Cerebellum (tissue), 4 donors: ENCODE measurements at places on chromosomes 4 and X.
A peak's percentile ranks its signal among the peaks of the same experiment; 100 is the strongest.

- DNase-seq = peak; percentile 29
Measured at GRCh38 chr4:6772223-6772928, 10.2 kb upstream of the KIAA0232 start.

- no peak for DNase-seq
Measured at GRCh38 chr4:143183513-143184216, 1.1 kb upstream of the USP38 start.

DNA sequence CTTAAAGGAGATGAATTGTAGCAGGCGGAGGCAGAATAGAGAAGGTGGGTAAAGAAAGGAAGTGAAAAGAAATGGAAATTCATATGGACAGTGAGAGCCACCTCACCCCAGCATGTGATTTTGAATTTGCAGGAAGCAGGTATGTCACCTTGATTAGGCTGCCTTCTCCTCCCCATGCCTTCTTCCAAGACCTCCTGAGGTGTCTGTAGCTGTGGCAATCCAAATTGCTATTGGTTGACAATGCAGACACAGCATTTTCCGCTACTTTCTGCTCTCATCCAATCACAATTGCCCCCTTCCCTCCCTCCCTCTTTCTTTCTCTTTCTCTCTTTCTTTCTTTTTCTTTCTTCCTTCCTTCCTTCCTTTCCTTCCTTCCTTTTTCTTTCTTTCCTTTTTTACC is 38.5 kb downstream of the RAB33B start:
- DNase-seq = peak; percentile 81

- no peak for DNase-seq
Measured at GRCh38 chr4:24266951-24267722, 317.2 kb downstream of the DHX15 start.

DNA sequence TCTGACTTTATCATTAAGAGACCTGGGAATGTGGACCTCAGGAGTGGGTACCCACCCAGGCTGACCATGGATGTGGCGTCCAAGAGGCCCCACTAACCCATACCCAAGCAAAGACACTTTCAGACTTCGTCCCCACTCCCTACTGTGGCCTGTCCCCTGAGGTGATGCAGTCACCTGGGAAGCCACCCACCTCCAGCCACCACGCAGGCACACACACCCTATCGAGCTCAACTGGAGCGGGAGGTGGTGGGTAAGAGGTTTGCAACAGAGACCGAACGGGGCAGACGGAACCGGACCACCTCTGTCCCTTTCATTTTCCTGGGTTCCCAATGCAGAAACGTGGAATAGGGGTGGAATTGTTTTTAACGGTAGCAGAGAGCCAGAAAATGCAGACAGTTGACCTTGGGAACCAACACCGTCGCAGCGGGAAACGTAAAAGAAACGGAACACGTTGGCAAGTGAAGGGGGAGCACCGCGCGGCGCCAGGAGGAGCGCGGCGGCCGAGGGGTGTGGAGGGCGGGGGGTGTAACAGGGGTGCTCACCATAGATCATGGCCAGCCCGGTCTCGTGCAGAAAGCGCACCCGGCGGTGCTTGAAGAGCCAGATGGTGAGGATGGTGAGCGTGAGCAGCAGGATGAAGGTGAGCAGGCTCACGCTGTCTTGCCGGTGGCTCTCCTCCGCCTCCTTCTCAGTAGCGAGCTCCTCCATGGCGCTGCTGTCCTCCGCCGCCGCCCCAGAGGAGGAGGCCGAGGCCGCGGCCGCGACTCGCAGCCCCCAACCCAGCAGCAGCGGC is 559 bp downstream of the SLC9A7 start:
- DNase-seq = no peak

- no peak for DNase-seq
Measured at GRCh38 chrX:95662200-95662599, 1022.4 kb upstream of the DIAPH2 start.

DNA sequence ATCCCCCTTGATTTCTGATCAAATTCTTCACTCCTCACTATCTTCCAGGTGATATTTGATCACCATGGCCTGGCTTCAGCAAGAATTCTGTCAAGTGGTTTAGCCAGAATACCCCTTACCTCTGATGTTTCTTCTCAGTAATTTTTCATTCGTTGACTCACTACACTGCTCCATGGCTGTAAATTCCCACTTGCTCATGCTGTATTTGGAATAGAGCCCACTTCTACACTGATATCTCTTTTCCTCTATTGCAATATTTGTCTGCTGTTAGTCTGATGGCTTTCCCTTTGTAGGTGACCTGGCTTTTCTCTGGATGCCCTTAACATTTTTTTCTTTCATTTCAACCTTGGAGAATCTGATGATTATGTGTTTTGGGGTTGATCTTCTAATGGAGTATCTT is 73.9 kb upstream of the DIPK2B start:
- no peak for DNase-seq

GRCh38 chrX:132757066-132757623 is 201.3 kb downstream of the HS6ST2 start:
- no peak for DNase-seq

DNA sequence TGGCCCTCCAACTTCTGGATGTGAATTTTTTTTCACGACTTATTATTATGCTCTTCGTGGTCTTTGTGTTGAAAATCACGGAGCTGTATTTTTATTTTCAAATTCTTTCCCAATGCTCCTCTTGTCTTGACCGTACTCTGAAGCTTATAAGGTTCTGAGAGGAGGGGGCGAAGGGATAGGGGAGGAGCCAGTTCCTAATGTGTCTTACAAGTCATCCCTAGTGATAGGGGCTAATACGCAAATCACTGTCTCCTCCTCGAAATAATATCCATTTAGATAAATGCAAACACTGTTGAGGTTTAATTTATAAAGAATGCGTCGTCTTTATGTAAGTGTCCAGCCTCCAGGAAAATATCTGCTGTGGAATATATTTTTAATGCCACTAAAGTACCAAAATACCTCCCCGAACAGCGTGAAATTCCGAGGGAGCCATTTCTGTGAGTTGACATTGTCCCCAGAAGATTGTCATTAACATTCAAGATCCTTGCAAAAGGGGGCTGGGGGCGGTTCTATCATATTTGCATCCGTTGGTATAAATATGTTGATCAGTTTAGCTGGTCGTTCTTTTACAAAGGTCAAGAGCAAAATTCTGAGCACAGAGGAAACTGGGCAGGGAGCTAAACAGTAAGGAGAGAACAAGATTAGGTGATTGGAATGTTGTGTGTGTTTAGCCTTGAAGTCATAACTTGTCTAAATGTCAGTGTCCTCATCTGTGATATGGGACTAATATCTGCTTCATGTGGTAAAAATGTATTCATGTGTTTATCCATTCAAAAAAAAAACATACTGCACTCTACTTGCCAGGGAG is 3.7 kb upstream of the FAT1 start:
- DNase-seq = no peak

- DNase-seq = no peak
Measured at GRCh38 chrX:48919947-48920717, 1.3 kb upstream of the PIM2 start.

- no peak for DNase-seq
Measured at GRCh38 chr4:84957514-84958420, 8.7 kb downstream of the WDFY3 start.

- no peak for DNase-seq
Measured at GRCh38 chr4:27616166-27616565, 755.5 kb downstream of the STIM2 start.

GRCh38 chrX:131792789-131793462 is 230.2 kb upstream of the STK26 start:
- no peak for DNase-seq

- no peak for DNase-seq
Measured at GRCh38 chrX:133402042-133402453, 13.2 kb downstream of the GPC4 start.

GRCh38 chr4:48602222-48602621 is 112.2 kb downstream of the ZAR1 start:
- DNase-seq = no peak

DNA sequence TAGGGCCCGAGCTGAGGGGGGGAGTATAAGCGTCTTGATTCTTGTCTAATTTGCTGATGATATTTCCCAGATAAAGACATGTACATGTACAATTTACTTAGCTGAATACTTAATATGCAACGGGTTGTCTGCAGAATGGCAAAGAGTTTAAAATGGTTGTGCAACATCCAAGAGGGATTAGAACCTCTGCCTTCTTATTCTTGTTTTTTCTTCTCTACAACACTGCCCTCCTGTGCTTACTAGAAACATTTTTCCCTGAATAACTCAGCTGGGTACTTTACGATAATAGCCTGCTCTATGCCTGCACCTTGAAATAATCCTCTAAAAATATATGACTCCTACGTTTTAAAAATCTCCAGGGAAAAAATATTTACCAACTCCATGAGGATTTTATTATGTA is 41.8 kb downstream of the INTS12 start:
- no peak for DNase-seq

GRCh38 chr4:55439023-55439422 is 43.3 kb downstream of the TMEM165 start:
- DNase-seq = no peak

GRCh38 chr4:61590881-61591280 is 390.8 kb downstream of the ADGRL3 start:
- no peak for DNase-seq

GRCh38 chr4:144648042-144648441 is 2.1 kb downstream of the HHIP start:
- no peak for DNase-seq

DNA sequence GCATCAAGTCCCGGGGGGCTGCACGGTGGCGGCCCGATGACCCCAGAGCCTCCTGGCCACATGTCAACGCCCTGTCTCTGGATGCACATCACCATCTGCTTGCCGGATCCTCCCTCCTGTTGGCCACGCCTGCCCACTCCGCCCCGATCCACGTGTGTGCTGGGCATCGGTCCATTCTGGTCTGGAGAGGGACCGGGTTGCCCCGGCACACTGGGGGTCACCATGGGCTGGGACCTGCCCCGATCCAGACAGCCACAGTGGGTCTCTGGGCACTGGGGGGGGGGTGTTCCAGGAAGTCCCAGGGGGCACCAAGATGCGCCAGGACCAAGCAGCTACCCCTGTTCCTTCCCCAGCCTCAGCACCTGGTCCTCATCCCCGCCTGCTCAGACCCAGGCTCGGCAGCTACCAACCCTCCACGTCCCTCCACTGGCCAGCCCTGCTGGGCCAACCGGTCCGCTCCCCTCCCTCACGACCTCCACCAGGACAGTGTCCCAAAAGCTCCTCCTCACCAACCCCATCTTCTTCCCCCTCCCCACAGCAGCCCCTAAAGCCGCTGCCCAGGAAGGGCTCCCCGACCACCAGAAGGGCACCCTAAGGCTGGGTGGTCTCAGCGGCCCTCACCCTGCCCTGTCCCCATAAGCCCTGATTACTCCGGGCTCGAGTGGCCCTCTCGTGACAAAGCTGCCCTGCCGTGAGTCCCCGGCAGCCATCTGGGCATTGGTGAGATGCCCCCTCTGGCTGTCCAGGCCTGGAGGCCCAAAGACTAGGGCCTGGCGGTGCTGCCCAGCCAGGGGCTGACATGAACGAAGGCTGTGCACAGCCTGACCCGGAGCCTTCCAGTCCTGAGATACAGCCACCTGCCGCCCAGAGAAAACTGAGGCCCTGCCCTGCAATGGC is 4.6 kb downstream of the CTBP1 start:
- DNase-seq = no peak

GRCh38 chr4:113781439-113782040 is 20.0 kb upstream of the CAMK2D start:
- peak; percentile 55 for DNase-seq

- no peak for DNase-seq
Measured at GRCh38 chr4:145933134-145933533, 5.5 kb downstream of the ZNF827 start.

GRCh38 chr4:7276515-7276914 is 84.2 kb downstream of the SORCS2 start:
- no peak for DNase-seq

GRCh38 chr4:92714640-92715039 is 410.9 kb downstream of the GRID2 start:
- DNase-seq = no peak

GRCh38 chrX:31858915-31859314 is 787.1 kb upstream of the FTHL17 start:
- no peak for DNase-seq
